ENCODE measurements at places on chromosomes 5 and 9.

GRCh38 chr9:132794730-132795380 lies 83.2 kb downstream of the AK8 start:
- no peak for DNase-seq

DNA sequence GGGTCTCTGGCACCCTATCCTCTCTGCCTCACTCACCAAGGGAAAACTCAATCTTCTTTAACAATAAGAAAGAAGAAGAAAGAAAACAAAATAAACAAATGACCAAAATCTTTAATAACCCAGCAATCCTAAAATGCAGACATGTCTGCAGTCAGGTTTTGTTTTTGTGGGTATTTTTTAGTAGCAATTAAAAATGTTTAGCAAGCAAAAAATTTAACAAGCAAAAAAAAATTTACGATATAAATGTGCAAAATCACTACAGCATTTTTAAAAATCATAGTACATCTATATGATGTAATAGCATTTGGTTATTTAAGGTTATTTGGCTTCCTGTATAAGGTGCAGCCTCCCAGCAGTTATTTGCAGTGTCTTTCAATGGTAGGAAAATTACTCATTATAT lies 151.3 kb upstream of the MAP3K1 start:
- DNase-seq: no peak

DNA sequence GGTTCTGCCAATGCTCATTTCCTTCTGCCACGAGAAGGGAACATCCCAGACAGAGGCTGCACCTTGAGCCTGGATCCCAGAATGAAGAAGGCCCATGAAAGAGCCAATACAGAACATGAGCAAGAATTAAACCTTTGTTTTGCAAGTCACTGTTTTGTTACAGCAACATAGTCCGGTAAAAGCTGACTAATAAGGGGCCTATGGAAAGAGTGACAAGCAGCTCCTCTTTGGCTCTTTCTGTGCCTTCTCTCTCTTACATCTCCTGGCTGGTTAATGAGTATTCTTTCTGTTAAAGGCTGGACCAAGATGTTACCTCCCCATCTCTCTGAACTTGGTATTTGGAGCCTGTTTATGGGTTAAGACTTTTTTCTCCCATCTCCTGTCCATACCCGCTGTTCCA lies 10.8 kb downstream of the GFRA3 start:
- DNase-seq: no peak

- DNase-seq: no peak
Measured at GRCh38 chr5:141514330-141515133, 25.7 kb downstream of the PCDHGC5 start.

DNA sequence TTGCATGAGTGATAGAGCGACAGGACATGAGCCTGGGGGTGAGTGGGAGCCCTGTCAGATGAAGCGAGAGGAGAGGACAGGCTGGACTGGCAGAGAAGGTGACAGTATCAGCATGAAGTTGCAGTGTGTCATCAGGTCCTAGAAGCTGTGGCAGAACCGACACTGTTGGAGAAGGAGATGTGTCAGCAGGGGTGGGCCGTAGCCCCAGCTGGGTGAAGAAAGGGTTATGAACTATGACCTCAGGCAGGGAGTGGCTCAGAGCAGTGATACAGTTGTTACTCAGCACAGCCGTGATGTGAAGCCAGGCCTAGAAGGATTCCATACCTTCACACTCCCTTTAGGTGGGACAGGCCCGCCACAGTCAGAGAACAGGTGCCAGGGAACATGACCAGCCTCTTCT lies 7.6 kb downstream of the PCYOX1L start:
- no peak for DNase-seq

- DNase-seq: no peak
Measured at GRCh38 chr5:10021248-10021647, 228.4 kb downstream of the ATPSCKMT start.

DNA sequence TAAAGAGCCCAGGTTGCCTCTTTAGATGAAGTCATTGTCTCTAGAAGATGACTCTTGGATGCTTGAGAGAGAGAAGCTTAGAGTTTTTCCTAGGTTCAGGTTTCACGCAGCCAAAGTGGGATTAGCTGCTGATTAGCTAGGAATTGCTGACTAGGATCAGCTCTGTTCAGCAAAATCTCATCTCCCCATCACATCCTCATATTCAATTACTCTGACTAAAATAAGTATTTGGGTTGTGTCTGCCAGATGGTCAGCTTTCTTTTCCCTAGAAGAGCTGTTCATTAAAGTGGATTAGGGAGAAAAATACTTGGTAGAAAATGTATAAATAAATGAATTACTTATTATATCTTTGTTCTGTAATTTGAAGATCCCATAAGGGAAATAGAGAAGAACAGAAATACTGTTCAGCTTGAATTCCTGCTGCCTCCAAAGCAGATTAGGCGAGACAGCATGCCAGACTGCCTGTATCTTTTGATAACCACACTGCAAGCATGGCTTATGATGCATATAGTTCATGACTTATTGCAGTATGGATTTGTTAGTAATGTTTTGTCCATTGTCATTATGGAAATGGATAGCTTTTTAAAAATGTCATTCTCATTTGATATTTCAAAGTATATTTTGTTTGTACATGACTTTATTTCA lies 184.8 kb upstream of the CD180 start:
- DNase-seq: no peak

DNA sequence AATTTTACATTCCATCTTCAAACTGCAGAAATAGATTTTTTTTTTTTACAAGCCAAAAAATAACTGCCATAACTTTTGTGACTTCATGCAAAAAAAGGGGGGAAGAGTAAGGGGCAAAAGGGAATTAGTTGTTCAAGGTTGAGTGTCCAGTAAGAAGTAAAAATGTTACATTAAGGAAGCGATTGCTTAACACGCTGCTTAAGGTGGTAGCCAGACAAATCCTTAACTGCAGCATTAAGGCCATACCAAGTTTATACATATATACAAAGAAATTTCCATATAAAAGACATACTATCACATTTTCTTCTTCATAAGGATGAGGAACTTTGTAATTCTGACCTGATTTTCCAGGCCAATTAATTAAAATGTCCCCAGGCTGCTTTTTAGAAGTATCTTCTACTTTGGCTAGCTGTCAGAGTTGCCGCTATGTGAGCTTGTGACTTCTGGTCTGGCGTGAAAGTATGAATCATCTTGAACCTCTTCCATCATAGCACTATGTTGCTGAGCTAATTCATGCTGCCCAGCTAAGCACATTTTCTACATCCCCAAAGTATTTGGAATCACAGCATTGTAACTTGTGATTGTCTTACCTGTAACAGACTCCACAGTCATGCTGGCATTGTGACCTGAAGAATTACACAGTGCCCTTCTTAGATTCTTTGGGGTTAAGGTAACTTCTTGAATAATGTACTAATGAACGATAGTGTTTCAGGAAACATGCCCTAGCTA lies 40.0 kb downstream of the G3BP1 start:
- no peak for DNase-seq

- DNase-seq: no peak
Measured at GRCh38 chr9:117703537-117703936, 666 bp upstream of the TLR4 start.

DNA sequence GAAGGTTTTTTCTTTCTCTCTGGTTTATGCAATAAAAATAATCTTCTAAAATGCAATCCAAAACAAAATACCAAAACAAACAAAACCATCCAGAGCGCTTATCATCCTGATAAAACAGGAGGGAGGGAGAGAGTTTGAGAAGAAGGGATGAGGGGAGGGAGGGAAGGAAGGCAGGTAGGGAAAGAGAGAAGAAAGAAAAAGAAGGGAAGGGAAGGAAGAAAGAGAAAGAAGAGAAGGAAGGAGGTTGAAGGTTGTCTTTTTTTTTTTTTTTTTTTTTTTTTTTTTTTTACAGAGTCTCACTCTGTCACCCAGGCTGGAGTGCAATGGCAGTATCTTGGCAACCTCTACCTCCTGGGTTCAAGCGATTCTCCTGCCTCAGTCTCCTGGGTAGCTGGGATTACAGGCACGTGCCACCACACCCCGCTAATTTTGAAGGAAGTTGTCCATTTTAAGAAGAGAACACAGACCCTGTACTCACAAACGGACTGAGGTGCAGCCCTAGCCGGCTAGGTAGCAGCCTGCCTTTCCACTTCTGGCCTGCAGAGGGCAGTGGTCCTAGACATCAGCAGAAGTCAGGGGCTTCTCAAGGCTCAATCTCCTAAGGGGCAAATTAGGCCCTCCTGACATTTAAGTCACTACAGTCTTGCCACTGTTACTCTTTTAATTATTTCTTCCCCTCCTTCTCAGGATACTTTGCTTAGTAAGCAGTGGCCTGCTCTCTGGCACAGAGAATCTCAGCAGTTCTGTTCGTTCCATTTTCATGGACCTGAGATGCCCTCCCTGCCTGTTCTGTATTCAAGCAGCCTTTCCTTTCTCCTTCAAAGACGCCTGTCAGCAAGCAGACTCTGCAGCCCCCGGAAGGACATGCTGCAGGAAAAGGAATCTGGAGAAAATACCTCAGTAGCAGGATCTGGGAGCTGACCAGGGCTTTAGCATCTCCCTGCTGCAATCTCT lies 76.4 kb downstream of the EPB41L4B start:
- peak; percentile 22 for DNase-seq

DNA sequence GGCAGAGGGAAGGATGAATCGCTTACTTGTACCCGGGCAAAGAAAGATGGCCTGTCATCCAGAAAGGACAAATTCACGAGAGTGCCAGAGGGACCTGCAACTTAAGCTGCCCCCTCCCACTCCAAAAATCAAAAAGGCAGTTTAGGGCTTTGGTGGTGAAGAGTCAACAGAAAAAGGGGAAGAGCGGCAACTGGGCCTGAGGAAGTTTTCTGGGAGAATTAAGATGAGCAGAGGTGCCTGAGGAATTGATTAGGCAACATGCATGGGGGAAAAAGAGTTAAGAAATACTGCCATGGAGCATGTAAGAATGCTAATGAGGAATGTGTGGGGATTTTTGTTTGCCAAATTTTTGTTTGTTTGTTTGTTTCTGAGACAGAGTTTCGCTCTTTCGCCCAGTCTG lies 1.8 kb upstream of the ACTL7B start:
- DNase-seq: no peak
